ENCODE measurements at places on chromosomes 7 and 10.

DNA sequence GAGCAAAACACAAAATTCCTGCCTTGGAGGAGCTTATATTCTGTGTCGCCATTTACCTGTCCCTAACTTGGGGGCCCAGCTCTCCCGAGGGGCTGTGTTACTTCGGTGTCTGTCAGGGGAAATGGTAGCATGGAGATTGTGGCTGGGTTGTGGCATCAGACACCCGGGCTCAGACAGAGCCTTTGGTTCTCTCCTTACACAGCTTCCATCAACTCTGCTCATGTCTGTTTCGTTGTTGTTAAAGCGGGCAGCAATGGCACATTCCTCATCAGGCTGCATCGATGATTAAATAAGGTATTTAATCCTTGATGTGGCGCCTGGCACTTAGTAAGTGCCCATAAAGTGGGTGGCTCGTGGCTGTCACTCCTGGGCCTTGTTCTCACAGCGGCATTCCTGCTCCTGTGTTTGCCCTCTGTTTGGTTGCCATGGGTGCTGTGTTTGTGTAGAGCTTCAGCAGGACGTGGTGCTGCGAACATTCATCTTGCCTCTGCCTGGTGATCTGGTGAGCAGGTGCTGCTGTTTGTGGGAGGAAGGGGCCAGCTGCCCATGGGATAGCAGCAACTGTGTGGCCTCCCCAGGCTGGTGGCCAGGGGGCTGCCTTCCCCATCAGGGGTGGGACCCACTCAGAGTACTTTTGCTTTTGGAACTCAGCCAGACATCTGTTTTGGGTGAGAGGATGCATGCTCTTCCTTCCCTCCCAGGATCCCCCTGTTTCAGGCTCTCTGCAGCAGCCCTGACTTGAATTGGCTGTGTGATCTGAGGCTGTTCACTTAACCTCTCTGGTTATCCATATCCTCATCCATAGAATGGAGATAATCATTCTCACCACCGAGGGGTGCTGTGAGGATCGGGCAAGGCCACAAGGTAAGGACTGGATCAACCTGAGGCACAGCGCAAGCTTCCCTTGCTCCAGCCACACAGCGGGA, 207.2 kb upstream of the SVIL start:
- no peak for DNase-seq

DNA sequence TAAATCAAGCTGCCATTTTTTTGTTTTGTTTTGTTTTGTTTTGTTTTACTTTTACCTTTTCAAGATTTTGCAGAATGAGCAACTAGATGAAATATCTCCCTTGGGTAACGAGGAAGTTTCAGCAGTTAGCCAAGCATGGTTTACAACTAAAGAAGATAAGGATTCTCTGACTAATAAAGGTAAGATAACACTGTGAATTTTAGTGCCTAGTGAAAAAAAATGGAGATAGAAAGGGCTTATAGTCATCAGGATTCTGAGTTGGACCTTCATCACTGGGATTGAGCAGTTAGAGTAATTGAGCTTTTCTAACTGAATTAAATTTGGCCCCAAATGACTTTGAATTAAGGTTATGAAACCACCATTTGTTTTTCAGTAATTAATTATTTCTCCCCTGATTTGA, 21.2 kb downstream of the DMTF1 start:
- no peak for DNase-seq

GRCh38 chr7:140242057-140243031, 65.6 kb upstream of the KDM7A start:
- DNase-seq = no peak

- DNase-seq = peak; percentile 51
Measured at GRCh38 chr10:93208717-93209464, 135.2 kb downstream of the CYP26A1 start.

DNA sequence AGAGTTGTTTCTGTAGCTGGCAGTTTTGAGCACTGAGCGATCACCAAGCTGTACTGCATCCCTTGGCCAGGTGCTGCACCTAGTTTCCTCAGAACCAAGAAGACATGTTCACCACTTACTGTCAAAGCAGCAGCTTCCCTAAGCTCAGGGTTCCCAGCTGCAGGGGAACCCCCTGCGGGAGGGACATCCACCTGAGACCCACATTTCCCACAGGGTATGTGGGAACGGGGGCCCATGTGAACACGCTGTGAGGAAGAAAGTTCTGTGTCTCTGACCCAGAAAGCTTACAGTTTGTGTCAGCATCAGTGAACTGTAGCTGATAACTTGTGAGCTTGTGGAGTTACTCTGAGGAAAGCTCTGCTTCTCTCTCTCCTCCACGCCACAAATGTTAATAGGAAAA, 436.8 kb upstream of the IGFBP3 start:
- DNase-seq = no peak

- DNase-seq = peak; percentile 3
Measured at GRCh38 chr10:19488592-19489280, 327.5 kb upstream of the PLXDC2 start.

- no peak for DNase-seq
Measured at GRCh38 chr7:135390829-135391228, 119.1 kb downstream of the CNOT4 start.

GRCh38 chr10:60916025-60916424, 28.0 kb downstream of the RHOBTB1 start:
- no peak for DNase-seq

GRCh38 chr7:132364226-132364625, 212.0 kb downstream of the PLXNA4 start:
- DNase-seq = no peak

DNA sequence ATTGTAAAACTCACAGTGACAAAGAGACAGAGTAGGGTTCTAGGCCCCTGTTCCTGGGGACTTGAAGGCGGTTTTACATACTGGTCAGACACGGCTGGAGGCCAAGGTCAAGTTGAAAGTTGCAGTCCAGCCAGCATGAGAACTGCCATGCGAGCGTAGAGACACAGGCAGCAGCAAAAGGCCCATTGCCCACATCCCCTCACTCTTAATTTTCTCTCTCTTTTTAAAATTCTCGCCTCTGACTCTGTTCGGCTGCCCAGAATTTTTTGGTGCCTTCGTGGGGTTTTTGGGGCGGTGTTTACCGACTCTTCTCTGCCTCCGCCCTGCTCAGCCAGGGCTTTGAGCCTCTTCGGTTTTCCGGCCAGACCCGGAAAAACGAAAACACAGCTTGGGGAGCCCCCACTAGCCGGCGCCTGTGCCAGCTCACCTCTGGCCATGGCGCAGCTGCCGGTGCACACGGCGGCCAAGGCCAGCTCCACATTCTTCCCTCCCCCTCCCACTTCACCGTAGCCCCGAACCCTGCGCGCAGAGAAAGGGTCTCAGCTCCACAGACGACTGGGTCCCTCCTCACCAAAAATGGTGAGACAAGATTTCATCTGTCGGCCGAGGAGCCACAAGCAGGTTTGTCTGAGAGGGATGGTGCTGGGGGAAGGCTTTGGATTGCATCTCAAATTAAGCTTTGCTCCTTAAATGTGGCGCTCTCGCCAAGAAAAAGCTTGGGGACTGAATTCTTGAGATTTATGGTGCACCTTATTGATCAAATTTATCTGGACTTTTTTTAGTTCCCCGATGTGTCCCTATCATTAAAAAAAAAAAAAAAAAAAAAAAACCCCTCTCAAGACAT, 2.3 kb upstream of the HOXA13 start:
- no peak for DNase-seq

- DNase-seq = no peak
Measured at GRCh38 chr10:129448539-129448938, 18.5 kb upstream of the MGMT start.

DNA sequence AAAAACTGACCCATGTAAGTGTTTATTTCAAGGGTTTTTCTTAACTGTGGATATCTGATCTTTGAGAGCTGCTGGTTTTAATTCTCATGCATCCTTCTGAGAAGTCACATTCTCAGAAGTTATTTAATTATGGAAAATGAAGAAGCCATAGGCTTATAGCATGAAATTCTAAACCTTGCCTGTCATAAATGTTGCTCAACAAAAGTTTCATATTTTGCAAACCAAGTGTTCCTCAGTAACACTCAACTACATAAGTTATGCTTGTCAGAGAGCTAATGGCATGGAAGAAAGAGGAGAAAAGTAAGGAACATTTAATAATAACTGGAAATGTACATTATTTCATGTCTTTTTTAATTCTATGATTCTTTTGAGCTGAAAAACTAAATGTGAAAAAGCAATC, 78.6 kb upstream of the MPP7 start:
- peak; percentile 36 for DNase-seq

- DNase-seq = no peak
Measured at GRCh38 chr7:115387137-115387536, 465.2 kb downstream of the MDFIC start.

DNA sequence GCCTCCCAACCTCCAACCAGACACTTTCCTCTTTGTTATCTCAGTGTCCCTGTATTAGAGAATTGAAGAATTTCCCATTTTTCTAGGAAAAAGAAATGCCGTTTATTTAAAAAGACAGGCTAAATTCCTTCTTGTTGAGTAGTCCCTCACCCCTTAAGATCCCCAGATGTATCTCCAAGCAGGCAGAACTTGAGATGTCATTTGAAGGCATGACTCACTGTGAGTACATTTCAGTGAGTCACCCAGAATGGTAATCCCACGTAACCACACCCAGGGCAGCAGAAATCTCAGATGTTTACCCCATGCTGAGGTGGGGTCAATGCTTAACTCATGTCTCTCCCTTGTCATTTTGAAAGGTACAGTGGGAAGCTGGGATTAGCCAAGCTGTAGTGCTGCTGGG, 4.4 kb downstream of the ZNF655 start:
- peak; percentile 100 for DNase-seq

DNA sequence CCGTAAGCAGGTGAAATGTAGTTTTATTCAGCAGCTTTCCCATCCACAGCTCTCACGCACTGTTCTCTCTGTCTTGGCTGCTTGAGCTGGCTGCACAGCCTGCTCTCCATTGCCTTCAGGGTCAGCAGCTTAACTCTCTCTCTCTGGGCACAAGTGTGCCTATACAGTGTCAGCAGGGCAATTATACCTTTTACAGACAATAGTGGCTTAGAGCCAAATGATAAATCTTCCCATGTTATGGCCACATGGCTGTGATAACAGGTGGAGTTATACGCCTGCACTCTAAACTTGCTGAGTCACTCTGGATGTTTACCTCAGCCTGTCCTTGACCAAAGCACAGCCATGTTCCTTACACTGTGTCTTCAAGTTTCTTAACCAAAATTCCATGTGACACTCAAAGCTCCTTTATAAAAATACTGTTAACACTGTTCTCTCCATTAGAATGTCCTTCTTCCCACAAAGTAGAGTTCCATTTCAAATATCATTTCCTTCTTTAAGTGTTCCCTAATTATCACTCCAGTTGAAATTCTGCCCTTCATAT, 6.1 kb downstream of the RNF133 start:
- DNase-seq = peak; percentile 33

DNA sequence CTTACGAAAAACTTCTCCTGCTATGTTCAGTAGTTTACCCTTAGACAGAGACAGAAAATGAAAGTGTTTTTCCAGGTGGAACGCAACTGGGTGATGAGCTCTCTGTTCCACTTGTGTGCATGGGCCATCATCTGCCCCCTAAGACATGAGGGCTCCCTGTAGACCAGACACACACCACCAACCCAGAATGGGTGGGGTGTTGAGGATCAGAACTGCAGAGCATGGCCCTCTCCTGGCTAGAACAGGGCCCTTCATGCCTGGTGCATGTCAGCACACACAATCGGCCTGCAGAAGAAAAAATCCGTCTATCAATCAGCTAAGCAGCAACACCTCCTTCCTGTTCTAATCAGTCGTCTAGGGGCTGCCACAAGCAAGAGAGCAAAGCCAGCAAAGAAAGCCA, 186.2 kb upstream of the INHBA start:
- DNase-seq = no peak

DNA sequence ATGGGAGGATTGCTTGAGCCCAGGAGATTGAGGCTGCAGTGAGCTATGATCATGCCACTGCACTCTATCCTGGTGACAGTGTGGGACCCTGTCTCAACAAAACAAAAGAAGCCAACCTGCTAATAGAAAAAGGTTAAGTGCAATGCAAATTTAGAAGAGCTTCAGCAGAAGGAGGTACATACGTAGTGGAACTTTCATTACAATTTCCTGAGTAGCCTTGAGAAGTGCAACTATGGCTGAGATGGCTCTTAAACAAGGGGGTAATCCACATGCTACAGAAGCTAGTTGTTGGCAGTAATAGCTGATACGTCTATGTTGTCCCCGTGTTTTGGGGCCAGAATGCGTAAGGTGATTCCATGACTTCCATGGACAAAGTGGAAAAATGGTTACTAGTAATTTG, 10.7 kb upstream of the NT5C3A start:
- no peak for DNase-seq

DNA sequence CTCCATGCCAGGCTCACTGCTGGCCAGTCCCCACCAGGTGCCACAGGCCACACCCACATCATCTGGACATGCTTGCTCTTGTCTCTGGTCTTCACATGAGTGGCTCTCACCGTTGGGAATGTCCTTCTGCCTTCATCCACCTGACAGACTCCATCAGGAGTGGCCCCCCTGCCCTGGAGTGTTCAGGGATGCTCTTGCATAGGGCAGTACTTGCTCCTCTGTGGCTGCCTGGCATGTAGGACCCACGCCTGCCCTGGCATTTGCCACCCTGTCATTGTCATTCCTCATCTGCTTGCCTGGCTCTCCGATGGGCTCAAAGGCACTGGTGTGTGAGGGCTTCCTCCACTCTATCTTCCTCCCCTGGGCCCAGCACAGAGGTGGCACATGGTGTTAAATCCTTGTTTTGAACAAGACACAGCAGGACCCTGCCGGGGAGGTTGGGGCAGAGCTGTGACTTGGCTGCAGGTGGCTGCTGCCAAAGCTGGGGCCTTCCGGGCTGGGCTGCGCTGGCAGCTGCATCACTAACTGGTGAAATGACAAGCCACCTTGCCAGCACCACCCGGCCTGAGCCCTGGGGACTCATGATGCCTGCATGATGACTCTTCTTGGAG, 1.8 kb downstream of the SH2D4B start:
- no peak for DNase-seq

GRCh38 chr10:57925045-57925444, 342.6 kb downstream of the IPMK start:
- DNase-seq = no peak

DNA sequence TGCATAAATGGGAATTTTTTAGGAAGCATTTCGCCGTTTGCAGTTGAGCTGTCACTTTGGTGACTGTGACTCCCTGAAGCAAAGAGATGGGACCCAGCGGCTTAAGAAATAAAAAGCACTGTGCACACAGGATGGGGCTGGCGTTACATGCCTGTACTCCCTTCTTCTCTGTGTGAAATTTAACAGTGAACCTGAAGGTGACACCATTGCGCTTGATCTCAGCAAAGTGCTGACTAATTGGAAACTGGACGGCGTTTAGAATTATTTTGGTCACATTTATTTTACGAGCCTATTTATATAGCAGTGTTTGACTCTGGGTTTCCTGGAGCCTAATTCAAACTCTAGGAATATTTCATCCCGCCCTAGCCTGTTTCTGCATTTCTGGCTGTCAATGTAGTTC, 146.2 kb downstream of the PAXIP1 start:
- no peak for DNase-seq

DNA sequence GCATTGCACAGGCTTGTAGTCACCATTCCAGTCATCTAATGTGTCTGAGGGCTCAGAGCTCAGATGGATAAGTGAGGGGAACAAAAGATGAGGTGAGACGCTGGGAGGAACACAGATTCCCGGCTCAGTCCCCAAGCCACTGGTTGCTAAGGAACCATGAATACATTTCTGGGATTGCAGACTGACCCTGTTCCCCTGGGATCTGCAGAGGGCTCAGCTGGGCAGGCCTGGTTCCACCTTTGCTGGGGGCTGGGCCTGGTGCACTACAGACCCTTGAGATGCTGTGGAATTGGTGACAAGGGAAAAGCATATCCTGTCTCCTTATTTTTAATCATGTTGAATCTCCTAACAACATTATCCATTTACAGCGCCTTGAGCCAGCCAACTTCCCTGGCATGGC, 19.2 kb downstream of the ELFN1 start:
- DNase-seq = no peak

GRCh38 chr7:51451751-51452476, 135.3 kb upstream of the COBL start:
- no peak for DNase-seq

- peak; percentile 47 for DNase-seq
Measured at GRCh38 chr10:23412223-23412622, 26.7 kb upstream of the OTUD1 start.

Measured in iris pigment epithelial cell (primary cell).